Activated T-cell treated with anti-CD3 and anti-CD28 coated beads for 48 hours (primary cell): ENCODE measurements at places on chromosomes 5 and 9.

DNA sequence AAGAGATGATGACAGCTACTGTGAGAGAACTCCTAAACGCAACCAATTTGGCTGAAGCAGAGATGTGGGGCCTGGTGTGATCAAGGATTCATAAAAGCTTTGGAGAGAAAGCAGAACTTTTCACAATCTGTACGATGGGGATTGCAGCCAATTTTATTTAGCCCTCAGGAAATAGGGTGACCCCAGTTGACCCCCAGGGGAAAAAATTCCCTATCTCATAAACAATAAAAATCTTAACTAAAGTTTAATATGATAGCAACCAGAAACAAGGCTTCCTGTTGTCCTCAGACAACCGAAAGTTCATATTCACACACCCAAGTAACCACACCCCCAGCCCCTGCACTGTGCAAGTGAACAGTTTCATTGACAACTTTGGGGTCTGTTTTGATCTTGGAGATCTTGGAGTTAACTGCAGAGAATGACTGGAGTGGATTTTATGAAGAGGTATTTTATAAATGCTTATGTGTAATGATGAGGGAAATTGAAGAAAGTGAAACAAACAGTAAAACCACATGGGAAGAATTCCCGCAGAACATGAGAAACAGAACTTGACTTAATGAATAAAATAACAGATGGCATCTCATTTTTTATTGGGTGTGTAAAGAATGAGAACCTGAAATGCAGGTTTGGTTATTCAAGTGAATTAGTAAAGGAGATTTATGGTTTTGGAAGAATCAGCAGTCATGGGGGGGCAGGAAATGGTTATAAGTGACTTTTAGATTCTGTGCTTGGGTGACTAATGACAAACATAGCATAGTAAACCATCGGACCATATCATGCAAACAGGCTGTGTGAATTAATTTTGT lies 94.5 kb downstream of the PDE4D start:
- DNase-seq: no peak

- DNase-seq: no peak
Observed at GRCh38 chr5:10585518-10585915, 21.6 kb downstream of the ANKRD33B start.

DNA sequence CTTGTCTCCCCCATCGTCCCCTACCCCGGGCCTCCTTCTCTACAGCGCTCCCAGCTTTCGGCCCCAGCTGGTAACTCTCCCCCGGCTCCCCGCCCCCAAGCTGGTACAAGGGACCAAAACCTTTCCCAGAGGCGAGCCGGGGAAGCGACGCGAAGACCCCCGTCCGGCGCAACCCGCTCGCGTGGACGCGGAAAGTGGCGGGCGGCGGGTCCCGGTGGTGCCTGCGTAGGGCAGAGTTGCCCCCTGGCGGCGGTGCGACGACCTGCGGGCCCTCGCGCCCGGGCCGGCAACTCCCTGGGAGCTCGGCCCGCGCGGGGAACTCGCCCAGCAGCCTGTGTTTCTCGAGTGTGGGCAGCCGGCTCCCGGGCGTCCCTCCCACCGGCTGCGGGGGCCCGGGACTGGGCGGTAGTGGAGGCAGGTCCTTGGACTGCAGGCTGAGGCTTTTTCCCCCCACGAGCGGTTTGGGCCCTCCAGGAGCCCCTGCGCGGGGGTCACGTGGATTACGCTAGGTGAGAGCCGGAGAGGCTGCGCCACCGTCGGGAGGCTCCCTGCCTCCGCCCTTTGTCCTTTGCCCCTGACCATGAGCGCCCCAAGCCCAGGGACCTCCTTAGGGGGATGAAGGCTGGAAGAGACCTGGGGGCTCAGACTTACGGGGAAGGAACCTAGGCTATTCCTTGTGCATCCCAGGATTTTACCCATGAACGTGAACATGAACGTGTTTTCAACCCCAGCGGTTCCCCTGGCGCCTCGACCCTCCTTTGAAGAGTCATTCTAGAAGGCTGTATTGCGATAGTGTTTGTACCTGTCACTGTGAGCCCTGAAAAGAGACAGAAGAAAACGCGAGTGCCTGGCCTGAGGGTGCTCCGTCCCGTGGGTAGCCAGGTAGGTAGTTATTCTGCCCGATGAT lies 2.9 kb upstream of the FOXD1 start:
- peak; percentile 73 for DNase-seq

DNA sequence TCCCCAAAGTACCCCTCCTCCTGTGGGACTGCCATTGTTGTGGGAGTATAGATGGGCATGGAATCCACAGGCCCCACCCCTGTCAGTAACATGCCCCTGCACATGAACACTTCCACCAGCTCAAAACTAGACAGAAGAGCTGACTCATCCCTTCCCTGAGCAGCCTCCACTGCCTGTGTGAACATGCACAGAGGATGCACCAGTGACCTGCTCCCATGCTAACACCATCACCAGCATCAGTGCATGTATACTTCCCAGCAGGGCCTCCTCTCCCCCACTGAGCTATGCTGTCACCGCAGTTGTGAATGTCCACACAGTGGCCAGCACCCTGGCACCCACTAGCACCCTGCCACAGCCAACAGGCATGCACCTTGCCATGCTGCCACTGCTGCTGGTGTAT lies 939.8 kb downstream of the EFNA5 start:
- DNase-seq: no peak

DNA sequence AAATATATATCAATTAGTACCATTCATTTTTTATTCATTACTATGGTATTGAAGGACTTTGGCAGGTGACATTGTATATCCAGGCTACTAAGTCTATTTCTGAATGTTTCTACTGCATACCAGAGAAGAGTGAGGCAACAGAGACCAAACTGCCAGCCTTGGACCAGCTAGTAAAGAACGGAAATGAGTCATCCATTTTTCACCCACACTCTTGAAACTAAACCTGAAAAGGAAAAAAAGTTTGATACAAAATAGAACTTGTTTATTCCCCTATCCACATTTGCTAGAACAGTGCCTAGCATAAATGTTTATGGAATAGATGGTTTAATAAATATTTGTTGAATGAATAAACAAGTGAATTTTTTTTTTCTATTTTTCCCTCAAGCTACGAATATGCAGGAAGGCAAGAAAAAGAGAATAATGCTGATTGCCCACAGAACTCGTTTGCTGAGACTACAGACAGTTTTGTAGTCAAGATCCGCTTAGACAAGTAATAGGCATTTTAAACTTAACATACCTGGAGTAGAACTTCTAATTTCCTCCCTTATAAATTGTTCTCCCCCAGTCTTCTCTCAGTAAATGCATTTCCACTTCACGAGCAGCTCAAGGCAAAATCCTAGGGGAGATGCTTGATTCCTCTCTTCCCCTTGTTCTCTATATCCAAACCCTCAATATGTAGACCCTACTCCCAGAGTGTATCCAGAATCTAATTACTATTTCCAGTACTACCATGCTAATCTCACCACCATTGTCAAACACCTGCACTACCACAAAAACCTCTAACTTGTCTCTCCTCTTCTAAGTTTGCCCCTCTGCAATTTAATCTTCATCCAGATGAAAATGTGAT lies 146.2 kb upstream of the RASA1 start:
- peak; percentile 21 for DNase-seq

DNA sequence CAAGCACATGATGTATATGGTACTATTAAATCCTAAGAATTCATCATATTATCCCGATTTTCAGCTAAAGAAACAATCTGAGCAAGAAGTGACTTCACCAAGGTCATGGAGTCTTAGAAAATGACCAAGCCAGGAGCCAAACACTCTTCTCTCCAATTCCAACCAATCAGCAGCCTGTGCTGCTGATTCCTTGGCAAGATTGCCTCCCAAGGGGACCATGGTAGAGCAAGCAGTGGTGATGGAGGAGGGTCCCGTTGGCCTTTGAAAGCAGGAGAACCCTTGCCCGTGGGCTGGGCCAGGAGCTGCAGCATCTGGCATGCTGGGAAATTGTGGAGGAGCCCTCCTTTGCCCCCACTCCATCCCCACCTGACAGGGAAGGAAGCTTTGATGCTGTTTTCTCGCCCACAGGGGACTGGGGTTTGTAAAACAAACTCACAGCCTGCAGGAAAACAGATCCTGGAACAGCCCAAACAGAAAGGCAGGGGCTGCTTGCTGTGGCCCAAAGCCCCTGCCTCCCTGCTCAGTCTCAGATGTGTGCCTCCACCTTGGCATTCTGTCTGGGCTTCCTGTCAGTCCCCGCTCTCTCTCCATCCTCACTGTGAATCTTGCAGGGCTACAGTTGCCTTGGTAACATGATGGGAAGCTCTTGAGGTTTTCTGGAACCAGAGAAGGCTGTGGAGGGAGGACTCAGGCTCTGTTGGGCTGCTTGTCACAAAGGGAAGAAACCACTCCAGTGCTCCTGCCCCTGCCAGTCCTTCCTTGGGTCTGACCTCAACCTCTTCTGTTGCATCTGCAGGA lies 70.8 kb upstream of the HSPA9 start:
- DNase-seq: no peak

GRCh38 chr9:108671794-108672193 lies 184.0 kb downstream of the ACTL7B start:
- no peak for DNase-seq
